ENCODE measurements at places on chromosomes 12 and 14.

DNA sequence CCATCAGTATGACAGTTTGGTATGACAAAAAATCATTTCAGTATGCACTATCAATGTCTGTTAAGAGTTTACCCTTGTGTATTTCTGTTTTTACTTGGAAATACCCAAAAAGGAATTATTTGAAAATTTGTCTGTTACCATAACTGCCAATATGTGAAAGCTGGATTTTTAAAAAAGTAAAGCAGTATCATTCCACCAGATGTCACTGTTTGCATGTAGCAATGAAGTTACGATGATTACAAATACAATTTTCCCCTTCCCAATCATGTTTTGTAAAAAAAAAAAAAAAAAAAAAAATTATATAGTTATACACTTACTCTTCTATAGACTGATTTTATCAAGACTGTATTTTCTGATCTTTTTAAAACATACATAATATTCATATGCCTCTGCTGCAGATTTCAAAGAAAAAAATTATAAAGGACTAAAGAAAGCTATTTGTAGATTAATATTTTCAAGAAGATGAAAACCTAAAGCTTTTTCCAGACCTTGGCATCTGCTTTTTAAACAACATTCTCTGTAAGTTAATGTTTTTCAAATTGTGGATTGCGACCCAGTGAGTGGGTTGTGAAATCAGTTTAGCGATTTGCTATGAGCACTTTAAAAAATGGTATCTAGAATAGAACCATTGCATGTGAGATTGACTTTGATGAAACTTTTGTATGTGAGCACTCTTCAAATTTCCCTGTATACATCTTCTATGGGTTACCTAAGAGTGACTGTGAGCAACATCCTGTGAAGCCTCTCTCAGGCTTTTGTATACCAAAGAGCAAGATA is 114.2 kb downstream of the TTC6 start:
- DNase-seq: no peak

DNA sequence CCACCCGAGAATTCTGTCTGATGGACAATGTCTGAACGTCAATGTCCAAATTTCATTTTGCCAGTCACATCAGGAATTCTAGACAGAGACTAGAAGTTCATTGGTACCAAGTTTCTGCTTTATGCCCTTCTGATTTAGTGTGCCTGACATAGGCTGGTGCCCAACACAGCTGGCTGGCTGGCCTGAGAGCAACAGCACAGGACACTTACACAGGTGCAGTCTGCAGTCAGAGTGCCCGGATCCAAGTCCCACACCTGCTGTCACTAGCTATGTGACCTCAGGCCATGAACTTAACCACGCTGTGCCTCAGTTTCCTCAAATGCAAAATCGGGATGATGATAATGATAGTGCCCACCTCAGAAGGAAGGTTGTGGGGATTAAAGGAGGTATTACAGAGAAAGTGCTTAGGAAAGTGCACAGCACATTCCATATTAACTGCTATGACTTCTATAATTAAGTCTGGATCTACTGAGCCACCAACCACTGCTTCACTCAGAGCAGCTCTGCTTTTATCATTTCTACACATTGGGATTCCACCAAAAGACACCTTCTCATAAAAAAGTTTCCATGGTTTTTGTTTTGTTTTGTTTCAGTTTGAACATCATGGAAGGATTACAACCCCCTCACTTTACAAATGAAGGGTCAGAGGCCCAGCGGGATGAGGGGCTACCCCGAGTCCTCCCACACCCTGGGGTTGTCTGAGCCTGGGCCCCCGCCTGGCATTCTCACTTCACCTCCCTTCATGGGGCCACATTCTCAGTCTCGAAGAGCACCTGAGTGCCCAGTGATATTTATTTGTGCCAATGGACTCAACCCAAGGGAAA is 168.8 kb upstream of the BCL2L14 start:
- no peak for DNase-seq

DNA sequence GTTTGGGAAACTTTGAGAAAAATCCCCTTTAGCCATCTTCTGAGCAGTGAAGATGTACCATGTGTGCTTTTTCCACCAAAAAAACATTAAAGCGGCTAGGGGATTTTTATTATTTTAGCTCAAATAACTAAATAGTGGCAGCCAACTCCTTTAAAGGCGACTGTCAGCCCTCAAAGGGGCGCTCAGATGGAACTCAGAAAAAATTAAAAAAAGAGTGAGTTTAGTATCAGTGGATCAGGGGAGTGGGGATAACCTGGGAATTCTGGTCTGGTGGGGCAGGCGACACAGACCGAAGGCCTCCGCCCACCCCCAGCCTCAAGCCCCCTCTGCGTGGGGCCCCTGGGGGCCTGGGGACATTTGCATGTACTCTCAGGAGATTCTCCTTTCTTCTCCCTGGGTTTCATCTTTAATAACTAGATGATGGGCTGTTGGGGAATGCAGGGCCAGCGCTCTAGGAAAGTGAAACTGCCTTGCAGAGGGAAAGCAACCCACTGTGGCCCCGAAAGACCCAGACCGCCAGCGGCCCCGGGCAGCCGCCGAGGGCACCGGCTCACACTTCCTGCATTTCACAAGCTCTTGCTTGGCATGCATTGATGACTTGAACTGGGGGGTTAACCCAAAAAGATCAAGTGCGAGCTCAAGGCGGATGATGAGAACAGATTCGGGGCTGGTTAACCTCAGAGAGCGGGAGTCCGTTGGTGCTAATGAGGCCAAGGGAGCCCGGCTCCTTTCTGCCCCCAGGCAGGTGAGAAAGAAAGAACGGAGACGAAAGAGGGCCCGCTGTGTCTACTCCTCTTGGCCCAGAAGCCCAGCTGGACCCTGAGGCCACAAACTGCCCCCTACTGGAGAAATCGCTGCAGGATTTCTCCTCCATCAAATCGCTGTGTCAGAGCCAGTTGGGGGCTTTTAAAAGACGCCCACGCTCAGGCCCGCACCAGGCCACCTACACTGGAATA is 7.3 kb upstream of the BATF start:
- DNase-seq: no peak

DNA sequence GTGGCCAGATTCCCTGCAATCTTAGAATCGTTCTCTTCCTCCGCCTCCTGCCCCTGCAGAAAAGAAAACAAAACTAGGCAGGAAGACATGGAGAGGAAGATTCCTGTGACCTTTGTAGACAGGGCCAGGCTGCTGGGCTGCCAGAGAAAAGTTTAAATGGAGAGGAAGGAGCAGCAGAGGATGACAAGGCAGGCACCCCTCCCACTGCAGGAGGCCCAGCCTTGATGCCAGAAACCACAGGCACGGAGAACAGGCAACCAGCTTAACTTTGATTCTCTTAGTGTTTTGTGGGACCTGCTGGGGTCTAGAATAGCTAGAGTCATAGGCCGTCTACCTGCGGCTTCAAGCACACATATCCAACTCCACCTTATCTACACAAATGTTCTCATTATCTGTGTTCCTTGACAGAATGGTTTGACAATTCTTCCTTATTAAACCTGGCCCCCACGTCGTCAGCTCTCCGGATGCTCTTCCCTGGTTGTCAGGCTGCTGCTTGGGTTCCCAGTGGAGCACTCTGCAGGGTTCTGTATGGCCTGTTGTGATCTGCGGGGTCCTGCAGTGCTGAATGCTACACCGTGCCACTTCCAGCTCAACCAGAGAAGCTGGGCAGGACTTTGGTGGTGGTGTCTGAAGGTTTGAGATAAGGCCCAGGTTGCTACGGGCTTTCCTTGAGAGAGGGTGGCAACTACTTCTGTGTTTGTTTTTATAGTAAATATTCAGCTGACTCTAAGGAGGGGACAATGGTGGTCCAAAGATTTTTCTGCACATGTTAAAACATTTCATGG is 609.5 kb downstream of the AACS start:
- no peak for DNase-seq

DNA sequence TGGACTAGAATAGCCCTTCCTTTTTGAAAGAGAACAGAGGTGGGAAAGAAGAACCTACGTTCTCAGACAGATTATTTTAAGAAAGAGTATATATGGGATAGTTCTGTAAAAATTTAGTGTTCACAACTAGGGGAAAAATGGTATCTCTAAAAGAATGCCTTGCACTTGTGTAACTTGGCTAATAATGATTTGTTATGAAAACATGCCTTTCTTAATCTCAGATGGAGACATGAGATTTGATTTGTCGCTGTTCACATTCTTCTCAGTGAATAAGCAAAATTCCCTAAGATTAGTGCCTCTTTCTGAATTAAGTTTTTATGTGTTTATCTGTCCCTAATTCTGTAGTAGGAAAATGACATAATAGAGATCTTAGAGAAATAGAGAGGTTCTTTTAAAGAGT is 100.8 kb downstream of the USP15 start:
- DNase-seq: no peak

GRCh38 chr12:120748242-120748641 is 22.6 kb downstream of the ACADS start:
- DNase-seq: no peak

DNA sequence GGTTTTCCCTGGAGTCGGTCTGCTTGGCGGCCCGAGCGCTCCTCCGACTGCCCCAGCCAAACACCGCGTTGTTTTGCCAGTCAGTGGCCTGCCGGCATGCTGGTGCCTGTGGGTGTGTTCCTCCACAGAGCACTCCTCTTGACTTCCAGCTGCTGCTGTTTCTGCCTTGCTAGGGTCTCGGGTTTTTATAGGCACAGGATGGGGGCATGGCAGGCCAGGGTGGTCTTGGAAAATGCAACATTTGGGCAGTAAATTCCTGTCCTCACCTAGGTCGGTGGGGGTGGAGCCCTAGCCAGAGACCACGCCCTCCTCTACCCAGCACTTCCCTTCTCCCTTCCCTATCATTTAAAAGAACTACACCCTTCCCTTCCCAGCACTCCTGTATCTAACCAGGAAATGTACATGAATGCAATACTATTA is 34.7 kb upstream of the VASH1 start:
- no peak for DNase-seq

GRCh38 chr14:76591266-76591665 is 170.0 kb upstream of the VASH1 start:
- no peak for DNase-seq

DNA sequence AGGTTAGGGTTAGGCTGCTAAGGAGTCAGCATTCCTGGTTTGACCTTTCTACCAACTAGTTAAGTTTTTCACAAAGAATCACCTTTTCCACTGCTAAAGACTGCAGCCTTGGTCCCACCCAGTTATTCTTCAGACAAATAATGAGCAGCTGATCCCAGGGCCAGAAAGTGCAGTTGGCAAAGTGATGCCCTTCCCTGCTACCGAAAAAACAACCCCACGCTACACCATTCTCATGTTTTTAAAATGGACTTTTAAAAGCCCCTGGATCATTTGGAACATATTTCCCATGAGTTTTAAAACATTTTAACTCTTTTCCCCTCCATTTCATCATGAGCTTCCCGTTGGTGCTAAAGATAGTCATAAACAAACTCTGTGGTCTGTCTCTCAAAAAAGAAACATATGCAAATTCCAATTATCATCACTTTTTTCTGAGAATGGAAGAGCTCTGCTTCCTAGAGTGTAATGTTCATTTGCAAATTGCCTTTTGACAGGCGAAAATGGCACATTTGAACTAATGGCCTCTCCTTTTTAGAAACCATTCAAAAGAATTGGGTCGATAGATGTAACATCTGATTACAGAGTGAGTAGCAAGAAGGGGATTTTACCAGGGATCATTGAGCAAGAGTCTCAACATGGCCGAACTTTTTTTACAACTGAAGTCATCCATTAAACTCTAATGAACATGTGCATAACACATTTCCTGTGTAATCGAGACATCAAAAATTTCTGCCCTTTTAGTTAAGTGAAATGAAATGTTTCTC is 129.3 kb upstream of the RAP1B start:
- DNase-seq: no peak

GRCh38 chr12:16094437-16094836 is 183.0 kb downstream of the SLC15A5 start:
- DNase-seq: no peak

GRCh38 chr12:95258151-95258550 is 40.5 kb downstream of the VEZT start:
- DNase-seq: no peak

- DNase-seq: no peak
Measured at GRCh38 chr12:97112136-97112535, 205.1 kb downstream of the NEDD1 start.

GRCh38 chr12:114272605-114273004 is 133.3 kb downstream of the TBX5 start:
- no peak for DNase-seq
